ENCODE measurements at places on chromosomes 2 and 18.

GRCh38 chr2:118148133-118148532, 59.9 kb downstream of the INSIG2 start:
- no peak for DNase-seq

DNA sequence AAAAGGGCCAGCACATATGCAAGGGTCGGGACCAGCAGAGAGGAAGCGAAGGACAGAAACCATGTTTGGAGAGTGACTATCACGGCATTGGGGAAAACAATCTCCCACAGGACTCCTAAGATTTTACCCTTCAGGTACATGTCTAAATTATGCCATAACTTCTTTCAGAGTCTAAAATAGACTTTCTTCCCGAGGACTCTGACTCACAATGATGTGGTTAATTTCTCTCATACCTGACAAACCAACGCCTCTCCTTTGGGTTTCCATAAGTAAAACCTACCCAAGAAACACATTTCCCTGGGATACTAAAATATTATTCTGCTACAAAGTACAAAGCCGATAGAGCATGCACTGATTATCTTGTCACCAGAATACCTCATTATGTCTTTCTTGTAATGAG, 127.8 kb upstream of the NETO1 start:
- DNase-seq, result no peak

- DNase-seq, result no peak
Observed at GRCh38 chr2:105739944-105740530, 4.7 kb upstream of the NCK2 start.

- DNase-seq, result peak; percentile 43
Observed at GRCh38 chr2:198700319-198700718, 757.4 kb downstream of the SATB2 start.

DNA sequence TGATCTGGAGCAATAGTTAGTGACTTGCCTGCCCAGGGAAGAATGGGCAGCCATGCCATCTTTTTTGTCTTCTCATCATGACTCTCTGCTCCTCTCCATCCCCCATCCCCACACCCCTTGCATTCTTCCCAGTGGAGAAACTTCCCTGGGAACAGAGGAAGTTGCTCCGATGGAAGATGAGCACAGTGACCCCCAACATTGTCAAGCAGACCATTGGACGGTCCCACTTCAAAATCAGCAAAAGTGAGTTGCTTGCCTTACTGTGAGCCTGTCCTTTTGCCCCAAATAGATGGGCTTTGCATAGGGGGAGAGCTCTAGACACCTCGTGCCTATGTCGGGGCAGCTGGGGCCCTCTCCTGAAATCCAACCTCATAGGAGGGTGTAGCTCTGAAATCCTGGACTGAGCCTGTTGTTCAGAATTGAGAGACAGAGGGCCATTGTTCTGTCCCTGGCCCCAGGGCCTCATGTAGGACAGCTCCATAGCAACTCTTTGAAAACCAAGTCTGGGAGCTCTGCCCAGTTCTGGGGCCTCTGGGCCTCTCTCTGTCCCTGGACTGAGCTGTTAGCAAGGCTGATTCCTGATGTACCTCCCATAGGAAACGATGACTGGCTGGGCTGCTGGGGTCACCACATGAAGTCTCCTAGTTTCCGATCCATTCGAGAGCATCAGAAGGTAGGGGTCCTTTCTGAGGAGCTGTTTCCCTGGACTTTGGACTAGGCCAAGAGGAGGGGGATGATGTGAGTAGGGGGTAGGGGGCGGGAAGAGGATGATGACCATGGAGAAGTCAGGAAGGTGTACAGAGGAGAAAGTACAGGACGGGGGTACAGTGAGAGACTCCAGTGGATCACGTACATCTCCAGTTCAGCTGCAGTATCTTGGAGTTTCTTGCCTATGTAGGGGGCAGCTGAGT, 35.2 kb downstream of the TTLL4 start:
- peak; percentile 65 for DNase-seq
